ENCODE measurements at places on chromosomes 1 and 21.

- no peak for DNase-seq
These were observed 1.8 kb downstream of the OTUD7B start for GRCh38 chr1:150008699-150009098.

DNA sequence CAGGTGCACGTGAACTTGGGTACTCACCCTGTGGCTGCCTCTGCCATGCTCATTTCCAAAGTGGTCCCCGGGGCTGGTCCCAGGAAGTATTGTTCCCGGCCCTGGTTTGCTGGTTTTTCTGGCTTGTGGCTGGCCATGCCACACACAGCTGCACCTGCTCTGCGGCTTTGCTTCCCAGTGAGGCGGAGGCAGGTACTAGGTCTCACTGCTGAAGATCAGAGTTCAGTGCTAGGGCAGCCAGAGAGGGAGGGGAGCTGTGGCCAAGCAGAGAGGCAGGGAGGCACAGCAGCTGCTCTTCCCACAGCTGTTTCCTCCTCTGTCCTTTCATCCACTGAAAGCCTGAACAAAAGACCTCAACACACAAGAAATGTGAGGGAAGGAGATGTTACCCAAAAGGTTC, 30.5 kb downstream of the ENO1 start:
- no peak for DNase-seq

- no peak for DNase-seq
These were observed 153.8 kb upstream of the HMGB4 start for GRCh38 chr1:33709783-33710718.

DNA sequence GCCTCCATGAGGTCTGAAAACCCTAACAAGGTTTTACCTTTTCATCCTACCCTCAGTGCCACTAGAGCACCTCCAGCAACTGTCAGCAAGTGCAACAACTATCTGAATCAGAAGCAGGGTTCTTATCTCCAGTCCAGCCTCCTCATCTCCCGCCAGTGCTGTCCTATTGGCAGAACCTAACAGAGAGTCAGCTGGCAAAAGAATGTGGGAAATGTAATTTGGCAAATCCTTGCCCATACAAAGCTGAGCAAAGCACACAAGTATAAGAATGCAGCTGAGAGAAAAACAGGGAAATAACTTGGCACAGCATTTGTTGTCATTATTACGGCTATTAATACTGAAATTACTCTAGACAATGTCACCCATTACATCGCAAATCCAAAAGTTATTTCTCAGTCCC, 124.2 kb downstream of the ATP6V1G3 start:
- DNase-seq = no peak

DNA sequence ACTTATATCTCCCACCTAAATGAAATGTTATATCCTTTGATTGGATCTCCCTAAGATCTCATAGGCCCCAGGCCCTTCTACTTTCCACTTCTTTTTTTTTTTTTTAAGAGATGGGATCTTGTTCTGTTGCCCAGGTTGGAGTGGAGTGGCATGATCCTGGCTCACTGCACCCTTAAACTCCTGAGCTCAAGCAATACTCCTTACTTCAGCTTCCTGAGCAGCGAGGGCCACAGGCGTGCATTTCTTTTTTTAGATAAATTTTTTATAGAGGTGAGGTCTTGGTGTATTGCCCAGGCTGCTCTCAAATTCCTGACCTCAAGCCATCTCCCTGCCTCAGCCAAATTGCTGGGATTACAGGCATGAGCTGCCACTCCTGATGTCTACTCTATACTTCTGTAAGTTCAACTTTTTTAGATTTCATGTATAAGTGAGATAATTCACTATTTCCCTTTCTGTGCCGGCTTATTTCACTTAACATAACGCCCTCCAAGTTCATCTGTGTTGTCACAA, 987.5 kb upstream of the NCAM2 start:
- no peak for DNase-seq

All from ascending aorta (tissue), 2 donors.